Stimulated activated CD4-positive, alpha-beta T cell treated with anti-CD3 and anti-CD28 coated beads, Interleukin-15, amount 100 ng/mL, for 1 hour (primary cell): ENCODE measurements at places on chromosomes 5 and 9.

DNA sequence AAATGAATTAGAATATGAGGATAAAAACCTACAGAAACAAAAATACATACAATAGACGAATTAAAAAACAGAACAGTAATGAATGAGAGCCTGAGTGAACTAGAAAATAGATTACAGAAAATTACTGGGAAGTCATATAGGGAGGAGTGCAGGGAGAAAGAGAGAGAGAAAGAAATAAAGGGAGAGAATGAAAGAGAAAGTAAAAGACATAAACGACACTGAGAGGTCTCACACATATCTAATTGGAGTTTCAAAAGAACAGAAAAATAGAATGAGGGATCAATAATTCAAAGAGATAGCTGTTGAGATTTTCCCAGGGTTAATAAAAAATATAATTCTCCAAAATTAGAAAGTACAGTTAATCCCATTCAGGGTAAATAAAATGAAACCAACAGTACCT, 156.4 kb upstream of the FTMT start:
- no peak for DNase-seq

DNA sequence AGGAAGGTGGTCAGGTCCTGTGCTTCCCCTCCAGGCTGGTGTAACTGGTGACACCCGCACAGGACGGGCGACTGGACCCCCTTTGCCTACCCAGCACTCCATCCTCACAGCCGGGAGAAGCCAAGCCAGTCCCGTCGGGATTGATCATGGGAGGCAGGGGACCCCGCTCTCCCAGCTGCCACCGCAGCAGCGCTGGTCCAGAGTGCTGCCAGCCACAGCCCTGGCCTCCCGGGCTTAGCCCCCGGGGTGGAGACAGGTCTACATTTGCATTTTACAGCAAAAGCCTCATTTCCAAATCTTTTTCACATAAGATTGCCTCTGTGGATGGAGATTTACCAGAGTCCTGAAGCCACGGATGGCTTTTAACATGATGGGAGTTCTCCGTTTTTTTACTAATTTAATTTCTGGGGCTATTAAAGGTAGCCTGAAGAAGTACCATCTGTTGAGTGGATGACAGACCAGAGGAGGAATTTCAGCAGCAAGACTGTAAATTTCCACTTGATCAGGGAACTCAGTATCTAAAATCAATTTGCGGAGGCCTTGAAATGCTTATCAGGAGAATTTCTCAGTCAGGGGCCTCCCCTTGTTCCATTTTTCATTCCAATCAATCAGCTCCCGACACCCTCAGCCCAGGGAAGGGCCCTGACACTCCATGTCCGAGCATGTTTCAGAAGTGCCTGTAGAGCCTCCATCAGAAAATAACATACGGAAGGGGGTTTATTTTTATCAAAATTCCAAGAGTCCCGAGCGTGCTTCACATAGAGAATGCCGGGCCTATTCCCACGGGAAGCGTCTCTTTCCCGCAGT, 80.6 kb downstream of the OLFM1 start:
- no peak for DNase-seq

DNA sequence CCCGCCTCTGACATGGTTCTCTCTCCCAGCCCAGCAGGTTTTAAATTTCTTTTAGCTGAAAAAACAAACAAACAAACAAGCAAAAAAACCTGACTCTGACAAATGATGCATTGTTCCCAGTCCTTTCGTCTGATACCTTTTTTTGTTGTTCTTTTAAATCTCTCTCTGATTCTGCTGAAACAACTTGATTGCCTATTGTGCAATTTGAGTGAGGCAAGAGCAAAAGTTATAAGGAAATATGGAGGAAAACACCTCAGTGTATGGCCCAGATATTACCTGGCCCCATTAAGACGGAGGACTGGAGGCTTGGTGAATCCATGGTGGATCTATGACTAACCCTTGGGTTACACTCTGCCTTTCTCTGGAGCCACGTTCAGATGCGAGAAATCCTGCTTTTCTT, 164.0 kb downstream of the MELK start:
- DNase-seq: no peak

DNA sequence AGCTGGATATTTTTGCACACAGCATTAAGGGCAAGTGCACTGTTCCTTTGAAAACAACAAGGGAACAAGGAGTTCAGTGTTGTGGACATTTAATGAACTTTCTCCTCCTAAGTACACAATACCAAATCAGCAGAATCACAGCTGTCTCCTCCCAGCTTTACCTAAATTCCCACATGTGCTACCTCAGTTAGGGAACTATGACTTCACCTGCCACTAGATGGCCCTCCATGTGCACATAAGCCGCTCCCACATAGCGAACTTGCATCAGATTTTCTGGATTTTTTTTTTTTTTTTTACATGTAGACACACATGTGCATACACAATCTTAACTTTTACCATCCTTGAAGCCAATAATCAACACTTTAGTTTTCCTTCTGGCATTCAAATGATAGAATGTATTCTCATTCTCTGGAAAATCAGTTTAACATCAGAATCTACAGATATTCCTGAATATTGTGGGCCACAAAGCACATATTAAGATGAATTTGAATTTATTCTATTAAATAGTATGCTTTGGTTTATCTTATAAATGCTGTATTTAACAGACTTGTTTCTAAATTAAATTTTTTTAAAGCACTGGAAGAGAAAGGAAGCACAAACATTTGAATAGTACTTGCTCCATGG, 123.6 kb downstream of the PALM2AKAP2 start:
- peak; percentile 21 for DNase-seq

DNA sequence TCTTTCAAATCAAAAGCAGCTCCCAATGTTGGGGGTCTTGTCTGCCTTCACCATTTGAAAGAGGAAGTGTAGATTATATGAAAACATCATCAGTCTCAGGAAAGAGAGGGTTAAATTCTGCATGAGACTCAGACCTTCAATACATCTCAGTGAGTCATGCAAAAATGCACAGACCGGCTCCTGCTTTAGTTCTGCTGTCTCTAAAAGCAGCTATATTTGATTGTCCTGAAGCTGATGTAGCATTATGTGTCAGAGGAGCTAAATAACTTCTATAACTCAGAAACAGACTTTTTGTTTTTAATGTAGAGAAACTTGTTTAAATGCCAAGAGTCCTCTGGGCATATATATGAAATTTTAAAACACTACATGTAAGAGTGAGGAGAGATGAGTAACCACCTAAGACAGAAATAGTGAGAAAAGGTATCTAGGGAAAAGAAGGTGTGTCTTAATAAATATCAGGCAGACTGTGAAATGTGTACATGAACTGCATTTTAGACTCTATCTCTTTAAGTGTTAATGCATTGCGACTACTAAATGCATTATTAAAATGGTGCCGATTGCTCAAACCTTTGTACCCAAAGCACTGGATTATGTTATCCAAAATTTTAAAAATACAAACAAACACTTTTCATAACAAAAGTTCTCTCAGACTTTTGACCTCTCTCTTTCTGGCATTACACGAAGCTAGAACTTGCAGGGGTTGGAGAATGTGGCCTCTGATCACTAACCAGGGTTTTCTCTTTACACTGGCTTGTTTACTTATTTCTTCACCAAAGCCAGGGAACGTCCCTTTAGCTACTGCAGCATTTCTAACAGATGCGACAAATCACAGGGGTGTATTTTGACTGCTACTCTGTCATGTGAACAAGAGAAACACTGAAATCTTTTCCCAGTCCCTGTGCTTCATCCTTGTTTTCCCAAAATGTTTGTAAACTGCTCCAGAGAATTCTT, 302.3 kb downstream of the ARL15 start:
- no peak for DNase-seq

- DNase-seq: no peak
Measured at GRCh38 chr5:77806213-77806843, 30.2 kb upstream of the TBCA start.

DNA sequence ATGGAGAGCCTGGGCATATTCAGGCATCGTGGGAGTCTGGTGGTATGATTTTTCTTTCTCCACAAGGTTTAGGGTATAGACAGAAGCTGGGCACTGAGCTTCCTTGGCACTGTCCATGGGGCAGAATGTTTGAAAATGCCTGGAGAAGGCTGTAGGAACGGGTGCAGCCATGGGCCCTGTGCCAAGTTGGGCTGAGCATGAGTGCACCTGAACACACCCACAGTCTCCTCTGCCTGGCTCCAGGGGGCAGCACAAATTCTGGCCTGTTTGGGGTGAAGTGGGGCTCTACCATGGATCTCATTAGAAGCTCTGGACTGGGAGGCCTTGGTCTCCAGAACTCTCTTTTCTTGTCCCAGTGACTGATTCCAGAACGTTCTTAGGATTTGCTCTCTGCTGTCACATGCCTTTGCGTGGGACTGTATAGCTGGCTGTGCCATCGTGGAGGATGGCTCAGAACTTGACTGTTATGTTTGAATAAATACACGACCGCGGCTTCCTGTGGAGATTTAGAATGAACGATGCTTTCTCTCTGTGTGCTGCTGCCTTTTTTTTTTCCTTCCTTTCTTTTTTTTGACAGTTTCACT, 229.8 kb downstream of the FANCC start:
- no peak for DNase-seq

DNA sequence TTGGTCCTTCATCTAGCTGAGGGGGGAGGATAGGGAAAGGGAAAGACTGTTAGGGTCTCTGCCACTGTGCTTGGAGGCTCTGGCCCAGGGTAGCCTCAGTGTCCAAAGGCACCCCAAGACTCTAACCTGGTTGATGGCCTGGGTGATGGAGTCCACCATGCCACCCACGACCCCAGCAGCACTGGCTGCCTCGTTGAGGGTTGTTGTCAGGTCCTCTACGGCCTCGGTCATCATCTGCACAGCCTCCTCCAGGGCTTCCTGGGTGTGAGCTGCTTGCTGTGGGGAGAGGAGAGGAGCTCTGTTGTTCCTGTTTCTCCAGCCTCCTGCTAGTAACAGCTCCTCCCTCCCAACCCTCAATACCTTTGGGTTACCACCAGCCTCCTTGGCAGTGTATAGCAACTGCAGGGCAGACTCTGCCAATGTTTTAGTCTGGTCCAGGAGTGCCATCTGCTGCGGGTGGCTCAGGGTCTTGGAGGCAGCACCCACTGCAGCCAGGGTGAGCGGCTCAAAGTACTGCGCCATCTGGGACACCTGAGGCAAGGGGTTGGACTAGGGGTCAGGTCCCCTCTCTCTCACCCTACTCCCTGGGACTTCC, 16.2 kb upstream of the TPM2 start:
- DNase-seq: no peak

DNA sequence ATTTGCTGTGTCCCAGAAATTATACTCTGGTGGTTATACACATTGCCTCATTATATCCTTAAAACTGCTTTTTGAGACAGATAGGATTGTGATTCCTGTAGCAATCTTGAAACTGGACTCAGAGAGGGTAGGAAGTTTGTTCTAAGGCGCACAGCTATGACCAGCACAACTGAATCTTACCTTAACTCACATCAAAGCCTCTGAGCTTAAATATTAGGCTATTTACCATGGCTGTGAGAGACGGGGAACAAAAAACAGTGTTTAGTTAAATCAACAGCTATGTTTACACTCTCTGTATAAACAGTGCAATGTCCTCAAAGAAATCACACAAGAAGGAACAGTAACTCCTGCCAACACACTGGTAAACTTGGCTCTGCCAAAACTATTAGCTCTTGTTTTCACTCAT, 50.9 kb upstream of the TUT7 start:
- no peak for DNase-seq

DNA sequence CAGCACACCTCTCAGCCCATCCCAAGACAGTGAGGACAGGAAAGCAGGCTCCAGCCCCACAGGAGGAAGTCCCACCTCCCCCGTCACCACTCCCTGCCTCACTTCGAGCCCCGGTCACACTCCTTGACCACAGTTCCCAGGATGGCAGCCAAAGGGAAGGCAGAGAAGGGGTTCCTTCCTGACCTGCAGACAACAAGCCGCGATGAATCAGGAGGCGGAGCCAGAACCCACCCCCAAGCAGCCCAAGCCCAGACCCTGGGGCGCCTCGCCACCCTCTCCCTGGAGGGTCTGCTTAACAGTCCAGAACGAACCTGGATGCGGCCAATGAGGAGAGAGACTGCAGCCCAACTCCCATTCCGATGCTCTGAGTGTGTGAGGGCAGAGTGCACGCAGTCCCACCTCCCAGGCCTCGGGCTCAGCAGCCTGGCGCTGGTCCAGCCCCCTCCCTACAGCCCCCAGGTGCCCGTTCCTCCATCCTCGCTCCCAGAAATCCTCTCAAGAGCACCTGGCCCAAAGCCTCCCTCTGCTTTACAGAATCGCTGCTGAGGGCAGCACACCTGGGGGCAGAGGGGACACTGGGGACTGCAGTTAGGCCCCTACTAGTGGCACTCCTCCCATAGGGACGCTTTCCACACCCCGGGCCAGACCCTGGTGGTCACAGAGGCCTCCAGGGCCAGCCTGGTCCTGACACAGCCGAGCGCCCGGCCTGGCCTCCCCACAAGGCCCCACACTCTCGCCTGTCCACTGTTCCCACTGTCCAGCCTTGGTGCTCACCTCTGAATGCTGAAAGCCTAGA, 69.6 kb upstream of the LRRTM2 start:
- no peak for DNase-seq

DNA sequence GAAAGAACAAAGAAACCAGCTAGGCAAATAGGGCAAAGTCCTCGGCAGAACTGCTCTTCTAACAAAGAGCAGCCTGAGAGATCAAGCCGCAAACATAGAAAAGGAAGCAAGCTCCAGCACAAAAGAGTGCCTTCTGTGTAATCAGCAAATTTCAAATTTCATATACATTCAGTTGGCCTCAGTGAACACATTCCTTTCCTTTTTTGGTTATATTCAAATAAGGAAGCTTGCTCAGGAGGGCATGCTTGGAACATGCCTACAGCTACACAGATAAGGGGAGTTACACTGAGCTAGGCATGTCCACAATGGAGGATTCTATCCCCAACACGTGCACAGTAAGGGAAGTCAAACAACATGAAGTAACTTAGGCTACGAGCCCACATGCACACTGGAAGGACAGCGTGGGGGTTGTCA, 23.4 kb downstream of the IL33 start:
- DNase-seq: no peak

DNA sequence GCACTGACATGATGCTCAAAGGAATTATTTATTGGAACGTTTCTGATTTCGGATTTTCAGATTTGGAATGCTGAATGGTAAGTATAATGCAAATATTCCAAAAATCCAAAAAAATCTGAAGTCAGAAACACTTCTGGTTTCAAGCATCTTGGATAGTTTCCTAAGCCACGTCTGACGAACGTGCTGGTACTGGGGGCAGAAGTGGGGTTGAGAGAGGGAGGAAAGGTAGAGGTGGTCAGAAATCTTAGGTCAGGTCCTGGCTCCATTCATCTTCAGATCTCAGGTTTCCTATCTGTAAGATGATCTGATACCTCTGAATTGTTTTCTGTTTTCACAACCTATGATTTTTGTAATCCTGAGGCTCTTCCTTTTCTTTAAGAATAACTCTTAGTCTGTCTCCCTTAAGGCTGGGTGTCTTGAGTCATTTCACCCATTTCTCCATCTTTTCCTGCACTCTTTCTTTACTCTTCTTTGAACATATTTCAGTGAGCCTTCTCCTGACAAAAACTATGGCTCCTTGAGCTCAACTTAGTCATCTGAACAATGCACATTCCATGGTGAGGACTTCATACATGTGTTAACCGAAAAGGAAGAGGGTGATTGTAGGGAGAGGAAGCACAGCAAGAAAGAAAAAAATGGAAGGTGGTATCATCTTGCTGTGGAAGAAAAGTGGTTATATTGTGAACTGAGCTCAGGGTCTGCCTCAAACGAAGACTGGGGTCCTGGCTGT, 3.3 kb downstream of the SGCD start:
- no peak for DNase-seq

- no peak for DNase-seq
Measured at GRCh38 chr5:1334831-1335539, 9.9 kb downstream of the CLPTM1L start.

GRCh38 chr5:133664422-133664821, 52.1 kb upstream of the FSTL4 start:
- no peak for DNase-seq
